SK-MEL-5 (cell line): ENCODE measurements at places on chromosomes 2 and 18.

DNA sequence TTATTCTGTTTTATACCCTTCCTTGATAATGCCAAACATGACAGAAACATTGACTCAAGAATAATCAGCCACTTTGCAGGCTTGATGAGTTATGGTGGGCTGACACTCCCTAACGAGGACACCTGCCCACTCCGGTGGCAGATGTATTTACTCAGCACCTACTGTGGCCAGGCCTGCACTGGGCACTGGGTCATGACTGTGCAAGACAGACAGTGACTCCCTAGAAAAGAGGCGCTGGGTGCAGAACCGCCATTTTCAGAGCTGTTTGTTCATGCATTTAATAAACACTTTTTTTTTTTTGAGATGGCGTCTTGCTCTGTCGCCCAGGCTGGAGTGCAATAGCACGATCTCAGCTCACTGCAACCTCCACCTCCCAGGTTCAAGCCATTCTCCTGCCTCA lies 32.5 kb downstream of the SNED1 start:
- DNase-seq, result no peak

- DNase-seq, result no peak
Measured at GRCh38 chr18:42164556-42164955, 209.5 kb downstream of the PIK3C3 start.

DNA sequence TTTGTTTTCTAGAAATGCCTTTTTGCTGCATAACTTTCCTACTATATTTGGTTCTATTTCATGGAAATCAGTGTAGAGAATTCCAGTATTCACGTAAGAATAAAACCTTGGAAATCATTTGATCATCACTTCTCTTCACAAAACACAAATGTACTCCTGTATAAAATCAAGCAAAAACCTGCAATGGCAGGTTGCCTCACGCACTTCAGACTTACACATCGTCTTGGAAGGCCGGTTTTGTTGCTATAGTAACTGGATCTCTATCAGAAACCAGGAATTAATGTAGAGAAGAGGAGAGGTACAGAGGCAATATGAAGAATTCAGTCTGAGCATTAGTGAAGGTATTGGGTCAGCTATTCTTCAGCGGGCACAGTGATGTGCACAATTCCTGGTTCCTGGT lies 370.7 kb upstream of the CYRIA start:
- DNase-seq, result no peak

DNA sequence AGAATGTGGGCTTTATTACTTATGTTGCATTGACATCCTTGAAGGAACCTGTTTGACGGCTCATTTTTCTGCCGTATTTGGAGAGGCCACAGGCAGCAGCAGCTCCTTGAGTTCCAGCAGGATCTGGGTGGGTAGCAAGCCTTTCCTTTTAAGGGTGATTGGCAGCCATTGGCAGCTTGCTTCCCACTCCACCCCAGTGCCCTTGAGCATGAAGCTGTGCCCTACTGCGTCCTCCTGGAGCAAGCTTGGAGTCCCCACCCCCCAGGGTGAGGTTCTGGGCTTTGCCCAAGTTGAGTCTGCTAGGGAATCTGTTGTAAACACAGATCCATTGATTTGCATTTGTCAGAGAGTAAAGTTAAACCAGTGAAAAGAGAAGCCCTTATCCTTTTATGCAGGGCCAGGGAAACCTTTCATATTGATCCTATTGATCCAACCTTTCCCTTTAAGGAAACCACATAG lies 9.2 kb downstream of the ONECUT2 start:
- no peak for DNase-seq

- no peak for DNase-seq
Measured at GRCh38 chr2:25497918-25498407, 156.2 kb upstream of the DNMT3A start.
